ENCODE measurements at places on chromosomes 3 and 15. TPM values are rescaled to one million over a fixed set of nuclear protein-coding genes. Genes with fewer than 3 reads are reported as not detected.

ZNF717 gene
- 5.0 TPM for total RNA-seq

MB21D2 gene
- 8.7 TPM for total RNA-seq

MORC1 gene
- 0.84 TPM for total RNA-seq

CD200 gene
- 6.9 TPM for total RNA-seq

ACKR2 gene
- total RNA-seq: 0.10 TPM

EPHB1 gene
- 0.63 TPM for total RNA-seq

STRIT1 gene
- not detected for total RNA-seq

PARP15 gene
- total RNA-seq: 44.4 TPM

CADM2 gene
- total RNA-seq: 0.31 TPM

ANKRD63 gene
- not detected for total RNA-seq

GABRR3 gene
- total RNA-seq: under 0.01 TPM

NOX5 gene
- not detected for total RNA-seq

CYP1A2 gene
- total RNA-seq: not detected

CHSY1 gene
- total RNA-seq: 22.2 TPM

PROK2 gene
- 16.0 TPM for total RNA-seq

GOLGA8T gene
- total RNA-seq: not detected

CPNE9 gene
- not detected for total RNA-seq

PTH1R gene
- not detected for total RNA-seq

NR2E3 gene
- not detected for total RNA-seq

RRP9 gene
- 2.7 TPM for total RNA-seq

CCDC54 gene
- total RNA-seq: not detected

SERPINI2 gene
- not detected for total RNA-seq

KBTBD12 gene
- total RNA-seq: not detected

CX3CR1 gene
- 5.7 TPM for total RNA-seq

GPR62 gene
- total RNA-seq: 0.10 TPM

SEMA5B gene
- not detected for total RNA-seq

C3orf85 gene
- not detected for total RNA-seq

OR5K2 gene
- total RNA-seq: not detected

OR5H6 gene
- total RNA-seq: not detected

NR2F2 gene
- total RNA-seq: not detected

CCDC9B gene
- total RNA-seq: 0.63 TPM

ASB14 gene
- 0.10 TPM for total RNA-seq

NPAP1 gene
- total RNA-seq: not detected

PIGBOS1 gene
- 8.9 TPM for total RNA-seq

RLBP1 gene
- total RNA-seq: not detected

FBXO40 gene
- total RNA-seq: under 0.01 TPM

PGBD4 gene
- total RNA-seq: 4.5 TPM

NLGN1 gene
- 0.10 TPM for total RNA-seq

RGMA gene
- total RNA-seq: 0.10 TPM

PLA2G4E gene
- not detected for total RNA-seq

CCNB2 gene
- total RNA-seq: 0.42 TPM

MEGF11 gene
- not detected for total RNA-seq

Measured in mononuclear cell (primary cell).